ENCODE measurements at places on chromosomes 5 and 9. TPM values are rescaled to one million over a fixed set of nuclear protein-coding genes. Genes with fewer than 3 reads are reported as not detected.

MARVELD2 gene
- not detected for total RNA-seq

SHISAL2B gene
- total RNA-seq = not detected

BTNL3 gene
- not detected for total RNA-seq

SH2D3C gene
- total RNA-seq = 2.5 TPM

S100Z gene
- total RNA-seq = not detected

PCDHGA5 gene
- 3.0 TPM for total RNA-seq

ADGRV1 gene
- total RNA-seq = not detected

FAM81B gene
- not detected for total RNA-seq

TMEM267 gene
- 10.0 TPM for total RNA-seq

ZBED3 gene
- total RNA-seq = 7.4 TPM

ADAMTSL1 gene
- 20.9 TPM for total RNA-seq

PRXL2C gene
- total RNA-seq = 10.9 TPM

SLC6A19 gene
- not detected for total RNA-seq

ARID3C gene
- 0.34 TPM for total RNA-seq

MTMR12 gene
- 11.2 TPM for total RNA-seq

All from cardiac ventricle fibroblast (primary cell).